NCI-H524 treated with DMSO at 0.1 percent for 48 hours (cell line): ENCODE measurements at places on chromosomes 5 and 9.
A peak's percentile ranks its signal among the peaks of the same experiment; 100 is the strongest.

DNA sequence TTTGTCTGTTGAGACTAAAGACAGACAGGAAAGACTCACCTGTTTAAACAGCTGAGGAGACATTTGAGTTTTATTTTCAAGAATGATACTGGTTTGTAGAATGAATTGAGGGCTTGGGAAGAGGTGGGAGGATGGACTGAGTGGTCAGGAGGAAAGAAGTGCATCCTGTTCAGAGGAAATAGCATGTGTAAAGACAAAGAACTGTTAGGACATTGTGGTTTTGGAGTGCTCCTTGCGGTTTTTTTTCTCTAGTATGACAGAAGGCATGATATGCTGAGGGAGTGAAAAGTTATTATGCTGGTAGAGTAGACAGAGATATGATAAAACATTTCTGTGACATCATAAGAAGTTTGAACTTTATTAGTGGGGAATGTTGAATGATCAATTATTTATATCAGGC, 270.7 kb upstream of the ELAVL2 start:
- no peak for DNase-seq

GRCh38 chr5:138338411-138339090, 485 bp downstream of the FAM53C start:
- DNase-seq, result no peak

GRCh38 chr9:32581512-32582143, 8.7 kb upstream of the NDUFB6 start:
- DNase-seq, result peak; percentile 19

DNA sequence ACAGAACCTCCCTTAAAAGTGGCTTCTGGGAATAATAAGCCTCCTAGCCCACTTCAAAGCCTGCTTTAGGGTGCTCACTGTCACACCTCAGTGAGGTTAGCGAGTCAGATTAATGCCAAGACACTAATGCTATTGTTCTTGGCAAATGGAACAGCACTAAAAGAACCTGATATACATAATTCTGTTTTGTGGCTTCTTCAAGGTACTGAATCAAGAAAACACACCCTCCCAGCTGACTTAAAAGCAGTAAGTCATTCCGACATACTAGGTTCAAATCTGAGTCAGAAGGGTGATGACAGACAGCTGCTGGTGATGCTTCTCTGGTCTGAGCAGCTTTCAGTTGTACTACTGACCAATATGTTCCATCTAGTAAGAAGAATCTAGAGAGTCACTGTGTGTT, 121.6 kb downstream of the OXCT1 start:
- no peak for DNase-seq

- DNase-seq, result no peak
These were observed 152.5 kb downstream of the CDH10 start for GRCh38 chr5:24492229-24492628.

GRCh38 chr9:131296460-131296859, 6.9 kb downstream of the PLPP7 start:
- DNase-seq, result peak; percentile 59

DNA sequence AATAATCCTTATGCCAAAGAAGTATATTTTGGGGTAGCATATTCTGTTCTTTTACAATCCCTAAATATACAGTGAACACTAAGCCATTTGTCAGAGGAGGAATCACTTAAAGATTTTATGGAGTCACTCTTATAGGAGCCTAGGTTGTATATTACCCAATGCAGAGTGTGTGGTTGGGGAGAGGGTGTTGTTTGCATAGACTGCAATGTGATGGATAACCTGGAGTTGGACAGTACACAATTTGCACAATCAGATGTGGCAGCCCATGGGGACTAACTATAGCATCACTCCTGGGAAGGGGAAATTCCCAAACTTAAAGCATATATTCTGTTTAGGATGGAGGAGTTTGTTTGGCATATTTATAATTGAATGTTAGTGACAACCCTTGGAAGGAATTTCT, 9.6 kb upstream of the NDFIP1 start:
- no peak for DNase-seq

DNA sequence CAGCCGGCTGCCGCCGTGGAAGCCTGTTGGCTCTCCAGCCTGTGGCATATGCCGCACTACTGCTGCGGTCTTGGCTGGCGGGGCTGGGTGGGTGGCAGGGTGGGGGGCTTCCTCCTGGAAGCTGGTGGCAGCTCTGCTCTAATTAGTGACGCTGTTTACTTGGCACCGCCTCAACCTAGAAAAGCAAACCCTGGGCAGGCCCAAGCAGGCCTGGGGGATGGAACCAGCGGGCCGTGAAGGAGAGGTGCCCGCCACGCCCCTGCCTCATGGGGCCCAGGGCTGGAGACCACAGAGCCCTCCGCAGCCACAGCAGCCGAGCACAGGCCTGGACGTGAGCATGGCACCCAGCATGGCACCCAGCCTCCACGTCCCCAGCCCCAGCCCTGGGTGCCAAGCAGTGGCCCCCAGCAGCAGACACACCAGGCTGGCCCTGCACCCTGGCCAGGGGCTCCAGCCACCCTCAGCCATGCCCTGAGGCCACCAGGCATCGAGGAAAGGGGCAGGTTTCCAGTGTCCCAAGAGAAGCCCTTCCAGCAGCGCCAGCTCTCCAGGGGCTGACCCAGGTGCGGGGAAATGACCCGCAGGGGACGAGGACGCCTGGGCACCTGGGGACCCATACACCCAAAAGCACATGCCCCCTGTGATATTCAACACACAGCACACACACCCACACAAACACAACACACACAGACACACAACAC, 5.4 kb upstream of the CCDC187 start:
- peak; percentile 34 for DNase-seq

DNA sequence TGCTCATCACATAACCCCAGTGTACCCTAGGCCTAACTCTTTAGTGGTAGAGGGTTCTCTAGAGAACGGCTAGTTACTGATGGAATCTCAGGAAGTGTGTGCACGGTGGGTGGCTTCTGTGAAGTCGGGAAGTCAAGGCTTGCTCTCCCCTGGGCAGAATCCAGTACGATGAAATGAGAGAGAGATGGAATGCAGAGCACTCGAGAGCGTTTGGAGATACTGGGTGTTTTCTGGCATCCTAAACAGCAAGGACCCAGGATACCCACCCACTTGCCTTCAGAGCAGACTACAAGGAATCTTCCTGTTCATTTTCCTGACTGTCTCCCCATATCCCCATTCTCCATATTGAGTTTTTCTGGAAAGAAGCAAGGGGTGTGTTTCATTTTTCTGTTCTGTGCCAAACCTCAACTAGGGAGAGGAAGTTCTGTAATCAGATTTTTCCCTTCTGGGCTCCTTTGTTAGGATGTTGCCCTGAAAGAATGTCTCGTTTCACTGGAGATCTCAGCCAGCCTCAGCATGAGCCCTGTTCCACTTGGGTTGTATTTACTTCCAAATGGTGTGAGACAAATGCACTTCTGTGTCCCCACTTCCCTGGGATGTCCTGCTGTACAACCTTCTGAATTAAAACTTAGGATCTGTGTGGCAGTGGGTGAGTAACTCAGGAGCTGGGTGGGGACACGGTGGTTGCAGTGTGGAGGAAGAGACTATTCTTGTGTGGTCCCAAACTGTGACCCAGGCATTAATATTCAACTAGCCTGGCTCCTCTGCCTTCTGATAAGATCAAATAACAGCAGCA, 108.9 kb upstream of the SPRY4 start:
- no peak for DNase-seq

GRCh38 chr5:169637085-169637548, at the start of gene DOCK2:
DOCK2 (plus strand) TSS chr5:169637275; CDS start chr5:169637327, 52 bp downstream.
- DNase-seq, result no peak

GRCh38 chr5:84436866-84437265, 52.2 kb upstream of the EDIL3 start:
- no peak for DNase-seq

DNA sequence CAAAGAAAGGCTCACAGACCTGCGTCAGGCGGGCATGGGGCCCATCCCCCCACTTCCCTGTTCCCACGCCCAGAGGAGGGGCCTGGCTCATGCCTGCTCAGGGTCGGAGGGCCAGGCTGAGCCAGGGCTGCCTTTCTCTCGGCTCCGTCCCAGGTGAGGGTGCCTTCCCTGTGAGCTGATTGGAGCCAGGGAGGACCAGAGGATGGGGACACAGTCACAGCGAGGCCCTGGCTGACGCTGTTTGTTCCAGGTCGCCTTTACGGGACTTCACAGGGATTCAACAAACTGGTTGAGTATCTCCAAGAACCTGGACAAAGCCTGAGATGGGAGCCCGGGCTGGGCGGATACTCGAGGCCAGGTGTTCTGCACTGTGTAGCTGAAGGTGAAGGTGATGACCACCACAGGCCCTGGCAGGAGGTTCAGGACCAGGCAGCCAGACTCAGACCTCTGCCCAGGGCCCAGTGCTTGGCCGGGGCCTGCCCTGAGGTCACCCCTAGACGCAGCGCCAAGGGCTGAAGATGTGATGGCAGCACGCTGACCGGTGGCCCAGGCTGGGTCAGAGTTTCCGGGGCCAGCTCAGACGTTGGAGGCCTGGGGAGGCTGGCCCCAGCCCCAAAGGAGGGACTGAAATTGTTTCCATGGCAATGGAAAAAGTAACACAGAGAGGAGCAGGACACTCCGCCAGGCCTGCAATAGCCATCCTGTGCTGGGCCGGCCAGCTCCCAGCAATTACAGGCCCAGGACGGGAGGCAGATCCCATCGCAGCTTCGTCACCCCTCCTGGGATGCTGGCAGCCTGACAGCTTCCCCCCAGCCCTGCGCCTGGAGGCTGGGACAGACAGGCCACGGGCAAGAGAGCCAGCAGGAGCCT, 65.3 kb upstream of the ADAMTS2 start:
- no peak for DNase-seq

DNA sequence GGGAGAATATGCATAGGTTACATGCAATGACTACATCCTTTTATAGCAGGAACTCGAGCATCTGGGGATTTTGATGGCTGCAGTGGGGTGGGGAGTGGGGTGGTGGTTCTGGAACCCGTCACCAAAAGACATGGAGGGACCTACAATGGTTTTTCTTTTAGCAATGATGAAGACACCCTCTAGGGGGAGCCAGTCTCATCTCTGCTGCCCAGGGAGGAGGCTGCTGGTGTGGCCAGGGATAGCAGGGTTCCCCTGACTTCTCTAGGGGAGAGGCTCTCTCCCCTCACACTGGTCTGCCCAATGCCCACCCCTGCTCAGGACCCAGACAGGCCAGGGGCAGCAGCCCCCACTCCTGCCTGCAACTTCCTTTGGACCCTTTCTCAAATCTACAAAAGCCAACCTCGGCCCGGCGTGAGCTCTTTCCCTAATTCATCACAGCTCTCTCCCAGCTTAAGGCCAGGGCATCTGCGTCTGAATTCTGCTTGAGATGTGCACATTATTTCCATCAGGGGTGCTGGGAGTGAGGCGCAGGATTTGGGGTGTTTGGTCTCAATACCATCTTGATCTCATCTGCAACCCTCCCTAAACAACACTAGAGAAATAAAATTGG, 73.6 kb upstream of the RETREG1 start:
- no peak for DNase-seq

GRCh38 chr9:7316967-7317366, 482.6 kb downstream of the DMAC1 start:
- no peak for DNase-seq

DNA sequence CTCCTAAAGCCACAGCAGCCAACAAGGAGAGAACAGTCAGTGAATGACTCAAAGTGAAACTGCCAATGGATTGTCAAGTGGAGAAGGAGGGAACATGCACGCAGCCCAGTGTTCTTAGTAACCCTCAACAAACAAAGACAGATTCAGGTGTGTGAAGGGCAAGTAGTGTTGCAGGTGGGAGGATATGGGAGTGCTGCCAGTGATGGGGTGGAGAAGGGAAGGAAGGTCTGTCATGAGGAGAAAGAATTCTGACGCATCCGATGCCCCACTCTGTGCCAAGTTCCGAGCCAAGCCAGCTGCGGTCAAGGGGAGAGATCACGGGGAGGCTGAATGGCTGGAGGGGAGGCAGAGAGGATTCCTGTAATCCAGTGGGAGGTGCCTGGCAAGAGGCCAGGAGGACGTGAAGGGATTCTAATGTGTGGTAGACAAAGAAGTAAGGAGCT, 56.5 kb downstream of the CAST start:
- DNase-seq, result no peak

DNA sequence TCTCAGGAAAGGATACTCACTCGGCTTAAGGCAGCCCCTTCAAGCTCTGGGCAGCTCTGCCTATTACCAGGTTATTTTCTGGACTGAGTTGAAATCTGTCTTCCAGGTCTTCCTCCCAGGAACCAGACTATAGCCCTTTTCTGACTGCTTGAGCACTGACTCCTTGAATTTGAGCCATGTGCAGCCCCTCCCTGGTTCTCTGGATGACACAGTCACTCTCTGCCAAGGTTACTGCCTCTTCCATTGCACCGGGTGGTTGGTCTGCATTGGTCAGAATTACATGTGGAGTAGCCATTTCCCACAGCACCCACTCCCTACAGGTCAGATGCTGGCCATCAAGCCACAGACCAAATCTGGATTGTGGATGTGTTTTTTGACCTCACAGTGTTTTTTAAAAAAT, 81.9 kb downstream of the KLF4 start:
- DNase-seq, result no peak

DNA sequence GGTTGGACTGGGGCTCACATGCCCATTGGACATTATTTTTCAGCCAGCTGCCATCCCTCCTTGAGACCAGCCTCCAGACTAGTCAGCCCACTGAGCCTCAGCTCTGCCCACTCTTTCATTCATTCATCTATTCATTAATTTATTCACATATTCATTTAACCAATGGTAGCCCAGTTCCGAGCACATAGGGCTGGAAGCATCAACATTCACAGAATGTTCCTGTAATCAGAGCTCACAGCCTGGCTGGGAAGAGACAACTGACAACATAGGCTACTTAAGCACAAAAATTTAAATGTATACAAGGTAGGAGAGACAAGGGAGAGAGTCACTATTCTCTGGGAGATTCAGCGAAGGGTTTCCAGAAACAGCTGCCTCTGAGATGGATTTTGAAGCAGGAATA, 17.0 kb upstream of the PBX3 start:
- DNase-seq, result no peak

DNA sequence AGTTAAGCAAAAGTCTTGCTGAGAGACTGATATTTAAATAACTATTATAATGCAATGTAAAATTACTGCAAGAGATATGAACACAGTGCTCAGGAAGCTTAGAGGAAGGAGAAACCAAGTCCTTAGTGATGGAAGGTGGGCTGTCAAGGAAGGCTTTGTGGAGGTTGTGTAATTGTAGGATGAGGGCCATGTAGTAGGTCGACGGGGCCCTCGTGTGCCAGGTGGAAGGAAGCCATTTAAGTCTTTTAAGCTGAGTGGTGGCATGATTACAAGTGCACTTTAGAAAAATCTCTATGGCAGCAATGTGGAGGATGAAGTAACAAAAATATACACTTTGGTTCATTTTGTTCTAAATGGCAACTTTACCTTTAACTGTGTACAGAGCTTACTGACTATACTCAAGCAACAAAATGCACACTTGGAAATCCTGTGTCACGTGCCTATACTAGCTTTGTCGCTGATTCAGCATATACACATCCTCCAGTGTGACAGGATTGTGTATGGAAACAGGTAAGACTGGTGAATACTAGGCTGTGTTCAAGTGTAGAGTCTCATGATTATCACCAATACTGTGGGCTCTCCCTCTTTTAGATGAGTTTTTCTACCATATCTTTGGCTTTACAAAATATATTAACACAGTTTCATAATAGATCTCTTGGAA, 78.6 kb downstream of the TMC1 start:
- DNase-seq, result no peak

- DNase-seq, result no peak
These were observed 15.3 kb downstream of the MEF2C start for GRCh38 chr5:88867638-88868037.

GRCh38 chr9:79470954-79471353, 100.8 kb upstream of the TLE4 start:
- no peak for DNase-seq
